ENCODE measurements at places on chromosomes 13 and 19.
A peak's percentile ranks its signal among the peaks of the same experiment; 100 is the strongest.

DNA sequence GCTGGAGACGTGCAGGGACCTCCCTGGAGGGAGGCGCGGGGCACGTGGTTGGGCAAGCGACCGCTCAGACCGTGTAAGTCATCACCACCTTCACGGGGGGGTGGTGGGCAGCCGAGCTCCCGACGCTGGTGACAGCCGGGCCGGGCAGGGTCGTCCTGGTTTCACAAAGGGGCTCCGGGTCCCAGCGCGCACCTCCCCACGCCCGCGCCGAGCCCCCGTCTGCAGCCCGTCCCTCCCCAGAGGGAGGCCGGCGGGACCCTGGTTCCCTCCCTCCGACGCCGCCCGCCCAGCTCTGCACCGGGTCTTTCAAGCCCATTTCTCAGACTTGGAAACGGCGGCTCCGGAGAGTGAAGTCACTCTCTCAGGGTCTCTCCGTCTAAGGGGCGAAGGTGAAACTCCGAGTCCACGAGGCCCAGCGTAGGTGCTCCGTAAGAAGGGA is 729 bp upstream of the ARID3A start:
- DNase-seq = no peak

- no peak for DNase-seq
Observed at GRCh38 chr13:98761126-98761985, 8.9 kb upstream of the SLC15A1 start.

- DNase-seq = no peak
Observed at GRCh38 chr13:40589285-40590109, 76.9 kb downstream of the FOXO1 start.

- no peak for DNase-seq
Observed at GRCh38 chr13:62292714-62293480, 877.2 kb upstream of the PCDH20 start.

- no peak for DNase-seq
Observed at GRCh38 chr19:8373867-8374813, 10.2 kb downstream of the ANGPTL4 start.

GRCh38 chr13:64453831-64454230 is 2776.3 kb downstream of the PCDH9 start:
- DNase-seq = no peak

GRCh38 chr19:1469255-1470054 is 9.6 kb downstream of the C19orf25 start:
- peak; percentile 48 for DNase-seq
